ENCODE measurements at places on chromosomes 12 and 14.

DNA sequence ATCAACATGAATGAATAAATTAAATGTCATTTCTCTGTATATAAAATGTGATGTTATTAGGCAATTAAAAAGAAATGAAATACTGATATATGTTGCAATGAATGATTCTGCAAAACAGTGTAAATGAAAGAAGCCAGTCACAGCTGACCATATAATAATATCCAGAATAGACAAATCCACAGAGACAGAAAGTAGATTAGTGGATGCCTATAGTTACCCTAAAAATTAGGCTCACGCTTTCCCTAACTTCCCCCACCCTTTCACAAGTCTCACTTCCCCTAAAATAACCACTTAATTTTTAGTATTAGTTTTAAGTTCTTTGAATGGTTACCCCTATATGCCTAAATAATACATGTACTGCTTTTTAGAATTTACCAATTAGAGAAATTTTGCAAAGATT lies 348.9 kb upstream of the FAR2 start:
- DNase-seq: no peak

GRCh38 chr14:77605392-77605972 lies 11.0 kb downstream of the SPTLC2 start:
- no peak for DNase-seq

DNA sequence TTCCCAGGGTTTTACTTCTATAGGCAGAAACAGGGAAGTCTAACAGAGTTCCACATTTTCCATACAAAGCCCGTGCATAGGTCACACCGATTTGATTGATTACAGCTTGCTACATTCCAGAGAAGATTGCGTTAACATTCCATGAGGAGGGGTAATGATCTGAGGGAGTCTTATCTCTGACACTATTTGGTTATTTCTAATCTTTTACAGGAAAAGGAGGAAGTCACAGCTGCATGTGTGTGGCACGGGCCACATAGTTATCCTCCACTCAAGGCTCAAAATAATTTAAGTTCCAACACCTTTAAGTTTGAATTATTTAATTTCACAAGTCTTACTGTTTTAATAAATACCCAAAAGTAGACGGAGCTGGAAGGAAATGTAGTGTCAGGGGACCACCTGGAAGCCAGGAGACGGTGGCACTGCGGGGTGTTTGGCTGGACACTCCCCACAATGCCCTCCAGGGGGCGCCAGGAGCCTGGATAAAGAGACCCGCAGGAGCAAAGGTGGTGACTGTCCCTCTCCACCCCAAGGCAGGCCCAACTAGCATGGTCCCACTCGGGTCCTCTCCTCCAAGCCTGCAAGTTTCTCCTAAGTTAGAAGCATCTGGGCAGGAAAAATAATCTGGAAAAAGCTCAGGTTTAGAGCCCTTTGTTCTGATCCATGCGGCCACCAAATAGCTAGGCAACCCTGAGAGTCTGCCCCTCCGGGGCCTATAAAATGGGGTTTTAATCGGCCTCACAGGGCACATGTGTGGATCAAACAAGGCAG lies 20.2 kb downstream of the KRT8 start:
- peak; percentile 55 for DNase-seq

DNA sequence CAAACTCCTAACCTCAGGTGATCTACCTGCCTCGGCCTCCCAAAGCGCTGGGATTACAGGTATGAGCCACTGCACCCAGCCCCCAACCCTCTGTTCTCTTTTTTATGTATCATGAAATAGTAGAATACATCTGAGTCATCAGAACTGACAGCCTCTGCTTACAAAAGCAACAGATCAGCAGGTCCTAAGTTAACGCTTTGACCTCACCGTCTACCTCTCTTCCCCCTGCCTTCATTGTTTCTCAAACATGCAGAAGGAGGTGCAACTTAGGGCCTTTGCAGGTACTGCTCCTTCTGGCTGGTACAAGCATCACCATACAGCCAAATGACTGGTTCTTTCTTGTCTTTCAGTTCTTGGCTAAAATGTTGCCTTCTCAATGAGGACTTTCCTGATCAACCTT lies 249.2 kb downstream of the PAWR start:
- no peak for DNase-seq

DNA sequence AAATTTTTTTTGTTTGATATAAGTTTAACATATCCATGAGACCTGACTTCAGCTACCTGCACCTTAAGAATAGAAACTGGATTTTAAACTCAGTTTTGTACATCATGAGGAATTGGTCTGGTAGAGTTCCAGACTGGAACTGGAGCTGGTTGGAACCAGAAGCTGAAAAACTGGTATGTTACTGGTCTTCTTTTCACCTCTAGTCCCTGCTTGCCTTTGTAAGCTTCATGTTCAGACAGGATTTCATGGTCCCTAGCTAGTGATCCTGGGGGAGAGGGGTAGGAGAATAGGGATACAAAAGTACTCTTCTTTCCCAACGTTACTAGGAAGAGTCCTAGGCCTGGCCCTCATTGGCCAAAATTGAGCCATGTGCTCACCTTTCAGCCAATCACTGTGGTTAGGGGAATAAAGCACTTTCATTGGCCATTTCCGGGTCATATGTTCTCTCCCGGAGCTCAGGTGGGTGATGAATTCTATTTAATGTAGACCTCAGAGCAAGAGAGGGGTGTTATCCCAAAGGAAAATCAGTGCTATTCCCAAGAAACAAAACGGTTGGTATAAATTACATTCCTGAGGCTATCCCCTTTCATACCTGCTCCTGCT lies 36.9 kb upstream of the APPL2 start:
- DNase-seq: no peak

GRCh38 chr12:71652656-71653055 lies 11.0 kb downstream of the ZFC3H1 start:
- DNase-seq: peak; percentile 10

GRCh38 chr12:111277570-111277969 lies 91.3 kb downstream of the PHETA1 start:
- no peak for DNase-seq

- DNase-seq: no peak
Measured at GRCh38 chr12:106434526-106434925, 77.0 kb downstream of the POLR3B start.

GRCh38 chr12:16361142-16361783 lies 13.8 kb downstream of the MGST1 start:
- DNase-seq: no peak

GRCh38 chr12:109654357-109654756 lies 59.3 kb upstream of the FAM222A start:
- no peak for DNase-seq

DNA sequence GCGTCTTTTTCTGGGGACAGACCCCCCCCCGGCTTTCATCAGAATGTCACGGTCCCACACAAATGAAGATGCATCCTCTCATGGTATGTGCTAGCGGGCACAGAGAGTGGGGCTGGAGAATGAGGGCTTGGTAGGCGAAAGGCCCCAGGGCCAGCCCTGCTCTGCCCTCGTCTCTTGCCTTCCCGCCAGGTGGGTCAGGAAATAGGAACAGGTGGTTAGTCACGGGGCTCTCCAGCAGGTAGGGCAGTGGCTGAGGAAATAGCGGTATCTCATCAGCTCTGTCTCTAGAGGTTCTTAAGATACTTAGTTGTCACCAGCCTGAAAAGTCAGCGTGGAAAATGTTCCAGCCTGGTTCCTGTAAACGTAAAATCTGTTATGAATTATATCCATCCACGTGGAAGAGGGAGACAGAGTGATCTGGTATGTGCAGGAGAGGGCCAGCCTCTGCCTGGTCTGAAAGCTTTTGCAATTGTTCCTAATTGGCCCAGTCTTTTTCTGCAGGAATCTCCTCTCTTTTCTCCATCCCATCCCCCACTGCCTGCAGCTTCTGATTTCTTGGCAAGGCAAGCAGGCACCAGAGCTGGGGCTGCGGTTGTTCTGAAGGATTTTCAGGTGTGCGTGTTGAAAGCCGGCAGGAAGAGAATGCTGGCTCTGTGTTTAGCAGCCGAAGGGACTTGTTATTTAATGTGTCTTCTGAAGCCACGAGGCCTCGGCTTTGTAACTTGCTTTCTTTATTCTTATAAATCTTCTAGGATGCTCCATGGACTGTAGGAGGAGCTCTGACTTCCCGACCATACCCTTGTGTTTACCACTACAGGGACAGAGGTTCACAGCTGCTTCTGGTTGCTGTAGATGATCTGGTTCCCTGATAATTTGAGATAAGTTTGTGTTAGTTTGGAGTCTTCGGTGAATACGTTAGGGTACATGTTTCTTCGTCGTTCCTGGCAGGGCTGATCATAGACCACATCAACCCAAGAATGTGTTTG lies 131.1 kb downstream of the CACNA1C start:
- DNase-seq: peak; percentile 87

DNA sequence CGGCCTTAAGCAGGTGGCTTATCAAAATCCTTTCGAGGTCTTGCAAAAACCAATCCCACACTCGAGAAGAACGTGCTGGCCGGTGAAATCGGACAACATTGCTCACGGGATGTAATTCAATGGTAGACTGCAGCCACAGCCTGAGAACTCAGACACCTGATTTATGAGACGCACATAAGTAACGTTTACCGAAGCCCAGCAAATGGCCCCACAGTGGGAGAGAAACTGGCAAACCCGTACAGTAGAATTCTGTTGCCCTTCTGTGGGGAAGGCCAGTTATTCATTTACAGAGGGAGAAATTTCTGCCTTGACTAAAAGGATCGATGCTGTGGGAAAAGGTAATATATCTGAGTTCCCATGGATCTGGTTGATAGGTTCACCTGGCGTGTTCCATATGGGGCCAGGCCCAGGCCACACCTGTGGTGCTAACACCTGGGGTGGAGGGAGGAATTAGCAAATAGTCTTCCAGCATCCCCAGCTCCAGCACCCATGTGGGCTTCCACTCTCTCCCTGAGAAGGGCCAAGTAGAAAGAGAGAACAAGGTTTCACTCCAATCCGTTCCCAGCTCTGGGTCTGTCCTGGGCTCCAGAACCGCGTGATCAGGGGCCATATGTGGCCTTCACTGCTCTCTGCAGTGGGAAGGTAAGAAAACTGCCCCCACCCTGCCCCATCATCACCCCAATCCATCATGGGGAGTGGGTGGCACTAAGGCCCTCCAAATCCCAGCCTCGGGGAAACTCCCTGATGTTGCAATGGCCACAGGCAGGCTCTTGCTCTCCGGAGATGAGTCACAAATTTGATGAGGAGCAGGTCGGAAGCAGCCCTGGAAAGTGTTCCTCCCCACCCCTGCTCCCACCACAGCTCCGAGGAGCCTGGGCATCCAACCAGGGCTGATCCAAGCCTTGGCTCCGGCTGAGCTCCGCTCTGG lies 12.7 kb downstream of the BDKRB1 start:
- peak; percentile 94 for DNase-seq

GRCh38 chr12:24062642-24063245 lies 113.3 kb upstream of the SOX5 start:
- DNase-seq: peak; percentile 29

- DNase-seq: peak; percentile 51
Measured at GRCh38 chr14:68757618-68758081, 35.2 kb downstream of the ZFP36L1 start.

- no peak for DNase-seq
Measured at GRCh38 chr14:40362856-40363255, 930.6 kb upstream of the FBXO33 start.

DNA sequence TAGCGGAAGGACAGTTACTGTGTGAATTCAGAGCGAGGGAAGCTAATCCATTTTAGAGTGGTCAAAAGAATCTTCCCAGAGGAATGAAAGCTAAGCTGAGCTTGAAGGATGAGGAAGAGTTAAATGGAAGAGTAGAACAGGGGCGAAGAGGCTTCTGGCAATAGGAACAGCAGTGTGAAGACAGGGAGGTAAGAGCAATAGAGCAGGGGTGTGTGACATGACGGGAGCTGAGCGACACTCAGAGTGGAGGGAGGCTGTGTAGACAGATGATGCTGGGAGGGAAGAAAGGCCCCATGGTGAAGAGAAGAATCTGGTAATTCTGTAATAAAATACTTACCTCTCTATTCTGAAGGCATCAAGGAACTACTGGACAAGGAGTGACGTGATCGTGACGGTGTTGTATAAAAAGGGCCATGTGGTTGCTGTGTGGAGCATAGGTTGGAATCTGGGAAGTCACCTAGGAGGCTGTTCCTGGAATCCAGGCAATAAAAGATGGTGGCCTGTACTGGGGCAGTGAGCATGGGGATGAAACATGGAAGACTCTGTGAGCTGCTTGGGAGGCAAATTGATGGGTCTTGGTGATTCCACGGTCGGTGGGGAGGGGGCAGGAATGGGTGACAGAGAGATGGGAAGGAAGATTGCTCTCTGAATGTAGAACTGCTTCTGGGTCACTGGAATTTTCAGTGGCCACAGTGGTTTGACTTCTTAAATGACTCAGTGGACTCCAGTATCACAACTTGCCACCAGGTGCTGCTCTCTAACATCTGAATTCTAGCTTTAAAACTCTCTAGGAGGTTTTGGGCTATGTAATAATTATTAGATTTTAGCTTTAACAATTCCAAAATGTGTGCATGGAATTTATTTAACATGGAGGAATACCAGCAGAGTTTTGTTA lies 164.1 kb downstream of the ATP23 start:
- no peak for DNase-seq

DNA sequence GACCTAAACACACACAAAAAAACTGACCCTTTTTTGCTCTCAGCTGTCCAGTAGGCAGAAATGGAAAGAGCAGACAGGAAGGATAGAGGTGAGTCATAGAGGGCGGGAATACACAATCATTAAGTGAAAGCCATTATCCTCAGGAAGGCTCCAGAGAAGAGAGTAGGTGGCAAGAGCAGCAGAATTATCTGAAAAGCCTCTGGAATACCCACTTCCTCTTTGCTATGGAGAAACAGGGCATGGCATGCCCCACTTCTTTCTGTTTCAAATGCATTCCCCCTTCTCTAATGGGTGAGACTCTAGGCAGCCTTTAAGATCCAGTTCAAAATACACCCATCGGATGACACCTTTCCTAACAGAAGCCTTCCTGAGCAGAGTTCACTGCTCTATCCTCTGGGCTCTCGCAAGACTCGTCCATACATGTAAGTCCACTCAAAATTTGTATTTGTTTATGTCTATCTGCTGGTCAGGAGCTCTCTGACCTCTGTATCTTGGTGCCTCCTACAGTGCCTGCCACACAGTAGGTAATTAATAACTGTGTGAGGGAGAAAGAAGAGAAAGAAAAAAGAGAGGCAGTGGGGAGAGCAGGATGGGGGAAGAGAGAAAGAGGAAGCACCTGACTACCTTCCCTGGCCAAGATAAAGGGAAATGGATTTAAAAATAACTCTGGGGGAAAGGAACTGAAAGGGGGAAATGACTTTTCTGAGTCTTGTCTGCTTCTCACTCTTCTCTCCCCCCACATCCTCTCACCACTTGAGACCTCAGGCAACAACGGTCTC lies 8.5 kb downstream of the KLHL33 start:
- DNase-seq: peak; percentile 48

- DNase-seq: no peak
Measured at GRCh38 chr12:79531518-79531917, 159.2 kb downstream of the PAWR start.

GRCh38 chr12:46244273-46244915 lies 24.4 kb downstream of the SLC38A1 start:
- no peak for DNase-seq

DNA sequence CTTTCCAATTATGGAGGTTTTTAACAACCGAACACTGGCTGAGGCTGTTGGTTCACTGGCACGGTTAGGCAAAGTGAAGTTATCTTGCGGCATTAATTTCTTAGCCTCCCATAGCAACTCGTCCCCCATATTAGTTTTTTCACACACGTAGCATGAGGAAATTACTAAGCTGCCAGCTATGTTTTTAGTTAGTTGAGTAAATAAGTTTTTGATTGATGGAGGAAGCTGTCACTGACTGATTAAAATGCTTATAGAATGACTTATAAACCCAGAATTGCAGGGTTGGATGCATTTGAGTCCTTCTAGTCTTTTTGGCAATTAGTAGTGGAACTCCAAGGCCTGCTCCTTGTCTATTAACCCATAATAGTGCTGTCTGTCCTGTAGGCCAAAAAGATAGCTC lies 97.1 kb downstream of the ALG10 start:
- no peak for DNase-seq

GRCh38 chr14:88825078-88825458 lies 617 bp downstream of the TTC8 start:
- no peak for DNase-seq
